ENCODE measurements at places on chromosomes 6 and 20. TPM values are rescaled to one million over a fixed set of nuclear protein-coding genes. Genes with fewer than 3 reads are reported as not detected.

DNA sequence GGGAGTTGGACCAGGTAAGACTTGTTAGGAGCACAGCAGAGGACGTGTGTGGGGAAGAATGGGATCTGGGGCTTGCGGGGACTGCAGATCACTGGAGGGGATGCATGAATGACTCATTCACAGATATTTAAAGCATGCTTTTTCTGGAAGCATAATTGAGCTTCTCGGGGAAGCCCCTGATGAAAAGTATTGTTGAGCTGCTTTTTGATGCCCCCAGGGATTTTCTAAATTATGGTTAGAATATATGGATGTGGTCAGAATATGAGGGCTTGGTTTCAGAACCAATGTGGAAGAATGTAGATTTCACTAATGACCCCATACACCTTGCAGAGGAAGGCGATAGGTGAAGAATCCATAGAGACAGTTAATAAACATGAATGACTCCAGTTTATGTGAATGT lies 36.1 kb downstream of the GMPR start:
- no peak for DNase-seq

- no peak for DNase-seq
Observed at GRCh38 chr6:125316621-125317020, 14.9 kb upstream of the HDDC2 start.

DNA sequence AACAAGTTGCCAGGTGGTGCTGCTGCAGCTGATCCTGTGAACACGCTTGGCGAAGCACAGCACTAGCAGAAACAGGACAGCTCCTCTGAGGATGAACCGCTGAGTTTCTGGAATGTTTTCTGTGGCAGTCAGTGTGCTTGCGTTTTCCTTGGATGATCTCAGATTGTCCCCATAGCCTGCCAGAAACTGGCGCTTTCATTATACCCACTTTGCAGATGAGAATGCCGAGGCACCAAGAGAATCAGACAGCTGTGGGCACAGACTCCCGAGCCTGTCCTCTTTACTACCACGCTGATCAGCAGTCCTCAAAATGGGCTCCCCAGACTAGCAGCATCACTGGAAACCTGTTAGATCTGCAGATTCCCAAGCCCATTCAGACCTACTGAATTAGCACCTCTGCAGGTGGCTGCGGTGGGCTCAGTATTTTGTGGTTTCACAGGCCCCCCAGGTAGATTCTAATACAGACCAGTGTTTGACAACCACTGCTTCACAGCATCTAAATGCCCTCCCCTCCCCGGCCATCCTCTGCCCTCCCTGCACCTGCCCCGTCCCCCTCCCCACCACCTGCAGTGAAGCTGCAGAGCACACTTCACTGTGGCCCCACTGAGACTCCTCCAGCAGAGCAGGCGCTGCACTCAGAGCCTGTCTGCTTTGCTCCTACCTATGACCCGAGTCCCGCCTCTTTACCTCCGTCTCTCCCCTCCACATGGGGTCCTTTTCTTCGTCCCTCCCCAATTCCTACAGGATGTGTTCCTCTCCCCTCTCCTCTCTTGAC lies 29.6 kb downstream of the SPATA2 start:
- DNase-seq, result no peak

DNA sequence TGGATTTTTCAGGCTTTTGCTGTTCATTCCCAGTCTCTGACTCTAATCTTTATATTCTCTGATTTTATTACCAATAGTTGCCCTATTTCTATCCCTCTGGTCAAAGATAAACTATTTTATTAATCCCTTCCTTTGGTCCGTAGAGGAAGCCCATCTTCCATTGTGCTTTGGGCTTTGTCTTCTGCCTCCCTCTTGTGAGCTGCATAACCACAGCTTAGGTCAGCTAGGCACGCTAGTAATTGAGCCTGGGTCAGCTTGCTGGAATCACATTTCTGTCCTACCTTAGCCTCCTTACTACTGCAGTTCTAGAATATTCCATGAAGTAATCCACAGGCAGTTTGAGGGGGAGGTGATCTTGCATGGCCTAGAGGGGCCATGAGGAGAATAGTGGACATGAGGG lies 49.4 kb downstream of the TRMT11 start:
- DNase-seq, result no peak

DNA sequence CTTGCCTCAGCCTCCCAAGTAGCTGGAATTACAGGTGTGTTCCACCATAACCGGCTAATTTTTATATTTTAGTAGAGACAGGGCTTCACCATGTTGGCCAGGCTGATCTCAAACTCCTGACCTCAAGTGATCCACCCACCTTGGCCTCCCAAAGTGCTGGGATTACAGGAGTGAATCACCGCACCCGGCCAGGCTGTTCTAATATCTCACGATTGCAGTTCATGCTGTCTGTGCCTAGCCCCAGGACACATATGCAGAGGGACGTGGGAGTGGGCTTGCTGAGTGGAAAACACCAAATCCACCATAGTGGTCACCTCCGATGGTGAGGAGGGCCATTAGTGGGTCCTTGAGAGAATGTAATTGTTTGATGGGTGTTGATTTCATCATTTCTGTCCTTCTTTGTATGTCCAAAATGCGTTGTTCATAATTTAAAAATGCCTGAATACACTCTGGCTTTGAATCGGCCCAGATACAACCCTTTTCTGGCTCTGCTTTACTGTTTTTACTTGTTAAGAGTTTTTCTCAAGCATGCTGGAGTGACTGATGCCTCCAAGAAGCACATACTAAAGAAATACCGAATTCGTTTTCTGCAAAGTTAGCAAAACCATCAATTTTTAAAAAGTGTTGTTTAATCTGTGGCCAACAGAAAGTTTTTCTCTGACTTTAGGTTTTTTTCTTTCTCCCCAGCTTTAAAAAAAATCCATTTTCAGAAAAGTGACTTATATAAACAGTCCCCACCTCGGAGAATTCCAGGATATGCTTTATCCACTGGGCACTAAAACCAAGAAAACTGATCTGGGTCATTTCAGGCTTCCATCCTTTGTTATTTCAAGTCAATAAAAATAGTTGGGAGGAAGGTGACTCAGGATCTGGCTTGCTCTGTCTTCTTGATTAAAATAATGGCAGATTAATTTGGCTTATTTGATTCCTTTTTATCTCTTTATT lies 18.8 kb upstream of the RALGAPA2 start:
- DNase-seq, result no peak

- no peak for DNase-seq
Observed at GRCh38 chr6:5464099-5464885, 203.0 kb downstream of the FARS2 start.

DNA sequence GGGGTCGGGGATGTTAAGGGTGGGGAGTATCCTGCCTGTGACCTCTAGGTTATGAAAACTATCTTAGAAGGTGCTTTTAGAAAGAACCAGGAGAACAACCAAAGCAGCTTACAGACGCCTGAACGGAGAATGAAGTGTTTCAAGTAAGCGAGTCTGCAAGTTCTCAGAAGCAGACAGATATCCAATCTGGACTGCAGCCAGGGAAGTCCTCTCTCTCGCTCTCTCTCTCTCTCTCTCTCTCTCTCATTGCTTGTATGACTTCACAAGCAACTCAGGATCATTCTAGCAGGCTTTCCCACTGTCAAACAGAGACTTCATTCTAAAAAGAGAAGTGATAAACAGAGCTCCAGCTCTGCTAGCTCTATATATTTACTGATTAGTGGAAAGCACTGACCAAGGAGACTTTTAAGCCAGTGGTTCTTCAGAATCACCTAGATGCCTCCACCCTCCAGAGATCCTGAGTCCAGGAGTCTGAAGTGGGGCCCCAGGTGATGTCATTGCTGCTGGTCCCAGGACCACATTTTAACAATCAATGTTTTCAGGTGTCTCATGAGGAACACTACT lies 6.0 kb downstream of the TCF21 start:
- no peak for DNase-seq

GRCh38 chr6:148140772-148141557 lies 201.7 kb upstream of the SASH1 start:
- DNase-seq, result no peak

GRCh38 chr20:15547119-15547518 lies 1026.1 kb downstream of the KIF16B start:
- DNase-seq, result no peak

The SOX4 gene
- 8.1 TPM for total RNA-seq

The MROH8 gene
- 5.1 TPM for total RNA-seq

The AGER gene
- 0.47 TPM for total RNA-seq
